ENCODE measurements at places on chromosomes 2 and 18.
A peak's percentile ranks its signal among the peaks of the same experiment; 100 is the strongest.

GRCh38 chr18:3935305-3935704, 485.3 kb downstream of the TGIF1 start:
- no peak for ATAC-seq

- no peak for ATAC-seq
Observed at GRCh38 chr2:27182346-27182745, 29.5 kb upstream of the ATRAID start.

GRCh38 chr2:108917526-108917925, 71.5 kb downstream of the EDAR start:
- ATAC-seq: no peak

- ATAC-seq: peak; percentile 83
Observed at GRCh38 chr2:23449413-23449812, 64.4 kb downstream of the KLHL29 start.

DNA sequence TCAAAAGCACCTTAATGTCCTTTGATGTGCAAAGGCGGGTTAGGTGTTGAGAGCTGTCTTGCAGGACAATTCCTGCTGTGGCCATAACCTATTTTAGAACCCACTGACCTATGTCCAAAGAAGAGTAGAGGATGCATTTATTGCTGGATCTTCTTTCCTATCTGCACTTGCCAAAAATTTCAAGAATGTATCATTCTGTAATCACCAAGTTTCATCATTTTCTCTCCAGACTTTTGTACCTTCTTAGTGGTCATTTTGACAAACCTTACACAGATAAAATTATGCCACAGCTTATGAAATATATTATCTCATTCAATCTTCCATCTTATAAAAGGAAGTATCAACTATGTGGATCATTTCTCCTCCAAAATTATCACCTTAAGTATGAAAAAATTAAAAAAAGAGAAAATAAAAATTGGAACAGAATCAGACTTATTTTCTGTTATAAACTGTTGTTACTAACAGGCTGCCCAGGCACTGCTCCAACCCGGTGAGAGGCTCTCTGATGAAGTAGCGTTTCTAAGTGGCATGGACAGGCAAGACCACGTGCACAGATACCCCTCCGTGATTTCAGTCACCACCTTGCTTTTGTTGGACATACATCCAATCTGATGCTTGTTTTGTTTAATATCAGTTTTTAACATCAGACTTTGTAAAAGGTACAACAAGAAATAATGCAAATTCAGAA, 559.9 kb upstream of the ID2 start:
- ATAC-seq: no peak

DNA sequence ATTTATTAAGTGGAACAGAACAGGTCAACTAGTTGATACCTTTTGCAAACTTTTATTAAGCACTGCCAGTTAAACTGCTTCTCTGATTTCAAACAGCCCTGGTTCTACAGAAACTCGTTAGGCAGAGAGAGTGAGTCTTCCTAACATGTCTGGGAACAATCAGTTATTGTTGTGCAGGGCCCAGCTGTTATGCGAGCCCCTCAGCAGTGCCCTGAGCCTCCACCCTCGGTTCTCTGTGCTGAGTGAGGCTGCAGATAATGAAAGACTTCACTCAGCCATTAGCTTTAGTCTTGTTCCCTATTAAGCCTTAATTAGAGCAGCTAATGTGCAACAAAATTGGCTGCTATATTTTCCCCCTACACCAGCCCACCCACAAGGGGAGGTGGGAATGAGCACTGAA, 39.6 kb downstream of the KCTD18 start:
- ATAC-seq: no peak

Data from stimulated activated memory B cell treated with anti-CD40 and anti-IgM and Interleukin-4, amounts not matched to agents 10 μg/mL and 1 μg/mL and 100 μg/mL, for 72 hours (primary cell).